ENCODE measurements at places on chromosomes 5 and 9.

- DNase-seq: no peak
These were observed 16.9 kb downstream of the ADAM19 start for GRCh38 chr5:157558681-157559080.

GRCh38 chr9:129355631-129356030, 177.6 kb upstream of the IER5L start:
- DNase-seq: no peak

GRCh38 chr5:162487528-162488525, 420.3 kb downstream of the GABRG2 start:
- DNase-seq: no peak

GRCh38 chr5:73027361-73027760, 71.5 kb downstream of the FCHO2 start:
- no peak for DNase-seq

DNA sequence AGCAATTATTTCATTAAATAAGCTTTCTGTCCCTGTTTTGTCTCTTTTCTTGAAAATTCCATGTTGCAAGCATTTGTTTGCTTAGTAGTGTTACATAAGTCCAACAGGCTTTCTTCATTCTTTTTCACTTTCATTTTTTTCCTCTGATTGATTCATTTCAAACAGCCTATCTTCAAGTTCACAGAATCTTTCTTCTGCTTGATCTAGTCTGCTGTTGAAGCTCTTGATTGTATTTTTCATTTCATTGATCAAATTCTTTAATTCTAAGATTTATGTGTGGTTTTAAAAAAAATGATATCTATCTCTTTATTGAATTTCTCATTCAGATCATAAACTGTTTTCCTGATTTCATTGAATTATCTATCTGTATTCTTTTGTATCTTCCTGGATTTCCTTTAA, 20.4 kb upstream of the NFIL3 start:
- no peak for DNase-seq

DNA sequence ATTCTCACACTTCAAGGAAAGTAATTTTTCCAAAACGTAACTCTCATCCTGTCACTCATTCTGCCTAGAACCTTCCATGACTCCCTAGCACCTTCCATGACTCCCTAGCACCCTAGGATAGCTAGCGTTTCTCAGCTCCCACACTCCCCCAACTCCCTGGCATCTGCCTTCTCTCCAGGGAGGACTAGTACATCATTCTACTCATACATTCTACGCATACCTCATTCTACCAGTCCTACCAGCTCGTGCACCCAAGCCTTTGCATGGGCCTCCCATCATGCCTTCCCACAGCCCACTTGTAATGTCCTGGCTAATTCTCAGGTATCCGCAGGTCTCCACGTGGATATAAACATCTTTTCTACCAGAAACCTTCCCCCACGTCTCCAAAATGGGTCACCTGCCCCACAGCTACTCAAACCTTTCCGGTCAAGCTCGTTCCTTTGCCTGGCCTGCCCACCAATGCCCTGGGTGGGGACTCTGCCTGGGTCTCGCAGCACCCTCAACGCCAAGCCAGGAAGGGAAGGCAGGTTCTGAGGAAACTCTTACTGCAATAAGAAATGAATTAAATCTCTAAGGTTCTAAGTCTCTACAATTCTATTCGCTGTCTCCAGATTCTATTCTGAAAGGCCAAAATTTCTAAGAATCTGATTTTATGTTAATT, 930 bp downstream of the ANKS6 start:
- no peak for DNase-seq

DNA sequence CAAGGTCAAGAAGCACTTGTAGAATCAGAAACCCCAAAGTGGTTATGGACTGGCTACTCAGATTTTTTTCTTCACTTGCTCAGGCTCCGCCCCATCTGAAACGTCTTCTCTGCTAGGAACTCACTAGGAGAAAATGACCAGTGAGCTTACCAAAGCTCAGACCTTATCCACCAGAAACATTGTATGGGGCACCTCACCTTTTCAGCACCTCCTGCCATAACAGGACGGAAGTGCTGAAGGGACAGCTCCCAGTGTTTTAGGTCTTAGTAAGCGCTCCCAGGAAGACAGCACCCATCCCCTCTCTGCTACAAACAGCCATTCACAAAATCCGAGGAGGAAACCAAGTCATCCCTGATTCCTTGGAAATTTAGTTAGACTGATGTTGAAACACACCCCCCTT, 1.2 kb upstream of the GABRA1 start:
- no peak for DNase-seq
